Stimulated activated CD4-positive, alpha-beta T cell treated with anti-CD3 and anti-CD28 coated beads, Interleukin-12 subunit alpha, Interleukin-12 subunit beta, amount 100 ng/mL, for 24 hours (primary cell): ENCODE measurements at places on chromosomes 7 and 10.

DNA sequence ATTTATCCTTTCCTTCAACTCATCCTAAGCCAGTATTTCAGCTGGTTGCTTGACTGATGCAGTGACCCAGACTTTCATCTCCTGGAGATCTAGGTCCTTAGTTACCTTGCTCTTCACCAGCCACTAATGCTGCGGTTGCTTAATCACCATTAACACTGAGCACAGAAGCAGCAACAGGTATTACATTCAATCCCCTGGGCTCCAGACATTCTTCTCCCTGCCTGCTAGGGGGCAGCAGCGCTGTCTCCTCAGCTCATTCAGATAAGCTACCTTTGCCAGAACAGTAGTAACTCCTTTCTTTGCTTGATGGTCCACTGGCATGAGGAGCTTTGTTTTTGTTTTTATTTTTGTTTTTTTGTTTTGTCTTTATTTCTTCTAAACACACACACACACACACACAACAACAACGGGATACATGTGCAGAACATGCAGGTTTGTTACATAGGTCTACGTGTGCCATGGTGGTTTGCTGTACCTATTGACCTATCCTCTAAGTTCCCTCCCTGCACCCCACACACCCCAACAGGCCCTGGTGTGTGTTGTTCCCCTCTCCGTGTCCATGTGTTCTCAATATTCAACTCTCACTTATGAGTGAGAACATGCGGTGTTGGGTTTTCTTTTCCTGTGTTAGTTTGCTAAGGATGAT is 1043.2 kb upstream of the C7orf33 start:
- DNase-seq = no peak

DNA sequence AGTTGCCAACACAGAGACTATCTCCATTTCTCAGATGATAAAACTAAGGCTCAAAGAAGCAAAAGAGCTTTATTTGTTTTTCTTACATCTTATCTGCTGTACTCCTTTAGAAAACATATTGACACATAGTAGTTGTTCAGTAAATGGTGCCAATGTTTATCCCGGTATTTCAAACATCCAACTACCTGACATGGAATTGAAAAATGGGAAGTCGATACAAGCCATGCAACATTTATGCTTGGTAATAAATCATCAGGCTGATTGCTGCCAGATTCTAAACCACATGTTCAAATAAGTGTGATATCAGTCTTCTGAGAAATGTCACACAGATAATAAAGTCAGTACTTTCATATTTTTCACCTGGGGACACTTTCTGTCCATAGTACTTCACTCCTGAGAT is 65.8 kb upstream of the C10orf120 start:
- no peak for DNase-seq

- DNase-seq = no peak
Measured at GRCh38 chr10:7471720-7472367, 61.0 kb upstream of the SFMBT2 start.

DNA sequence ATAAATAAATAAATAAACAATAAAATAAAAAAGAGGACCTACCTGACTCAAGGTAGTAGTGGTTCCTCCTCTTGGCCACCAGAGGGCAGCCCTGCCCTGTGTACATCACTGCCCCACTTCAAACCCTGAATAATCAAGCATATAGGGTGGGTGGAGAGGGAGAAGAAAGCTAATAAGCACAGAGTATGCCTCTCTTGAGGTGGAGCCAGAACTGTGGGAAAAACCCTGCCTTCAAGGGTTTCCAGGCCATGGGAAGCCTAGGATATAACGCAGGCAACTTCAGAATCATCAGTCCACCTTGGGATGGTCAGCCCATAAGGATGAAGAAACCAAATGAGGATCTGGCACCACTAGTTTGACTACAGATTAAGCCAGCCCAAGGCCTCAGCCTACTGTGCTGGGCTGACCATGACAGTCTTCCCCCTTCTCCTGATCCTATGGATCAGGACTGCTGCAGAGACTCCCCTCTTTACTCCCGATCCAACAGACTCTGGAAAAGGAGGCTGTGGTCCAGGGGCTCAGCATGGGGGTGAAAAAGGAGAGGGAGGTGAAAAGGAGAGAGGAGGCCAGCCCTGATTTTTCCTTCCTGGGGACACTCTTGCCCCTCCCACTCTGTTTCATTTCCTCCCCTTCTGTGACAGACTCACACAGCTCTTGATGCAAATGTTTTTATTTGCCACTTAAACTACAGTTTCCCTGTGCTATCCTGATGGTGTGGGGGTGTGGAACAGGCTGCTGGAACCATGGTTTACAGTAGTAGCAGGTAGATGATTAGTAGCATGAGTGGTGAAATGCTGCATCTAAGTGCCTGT is 10.1 kb downstream of the AVPI1 start:
- DNase-seq = no peak

DNA sequence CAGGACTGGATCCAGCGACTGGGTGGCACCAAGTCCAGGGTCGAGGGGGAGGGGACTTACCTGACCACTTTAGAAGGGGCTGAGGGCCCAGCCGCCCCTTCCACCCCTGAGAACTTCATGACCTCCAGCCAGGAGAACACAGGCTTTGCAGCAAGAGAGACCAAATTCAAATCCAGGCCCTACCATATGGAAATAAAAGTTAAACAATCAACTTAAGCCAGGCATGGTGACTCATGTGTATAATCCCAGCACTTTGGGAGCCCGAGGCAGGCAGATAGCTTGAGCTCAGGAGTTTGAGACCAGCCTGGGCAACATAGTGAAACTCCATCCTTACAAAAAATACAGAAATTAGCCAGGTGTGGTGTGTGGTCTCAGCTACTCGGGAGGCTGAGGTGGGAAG is 61.9 kb downstream of the COL13A1 start:
- DNase-seq = no peak

- no peak for DNase-seq
Measured at GRCh38 chr10:19704544-19704943, 111.7 kb upstream of the PLXDC2 start.

DNA sequence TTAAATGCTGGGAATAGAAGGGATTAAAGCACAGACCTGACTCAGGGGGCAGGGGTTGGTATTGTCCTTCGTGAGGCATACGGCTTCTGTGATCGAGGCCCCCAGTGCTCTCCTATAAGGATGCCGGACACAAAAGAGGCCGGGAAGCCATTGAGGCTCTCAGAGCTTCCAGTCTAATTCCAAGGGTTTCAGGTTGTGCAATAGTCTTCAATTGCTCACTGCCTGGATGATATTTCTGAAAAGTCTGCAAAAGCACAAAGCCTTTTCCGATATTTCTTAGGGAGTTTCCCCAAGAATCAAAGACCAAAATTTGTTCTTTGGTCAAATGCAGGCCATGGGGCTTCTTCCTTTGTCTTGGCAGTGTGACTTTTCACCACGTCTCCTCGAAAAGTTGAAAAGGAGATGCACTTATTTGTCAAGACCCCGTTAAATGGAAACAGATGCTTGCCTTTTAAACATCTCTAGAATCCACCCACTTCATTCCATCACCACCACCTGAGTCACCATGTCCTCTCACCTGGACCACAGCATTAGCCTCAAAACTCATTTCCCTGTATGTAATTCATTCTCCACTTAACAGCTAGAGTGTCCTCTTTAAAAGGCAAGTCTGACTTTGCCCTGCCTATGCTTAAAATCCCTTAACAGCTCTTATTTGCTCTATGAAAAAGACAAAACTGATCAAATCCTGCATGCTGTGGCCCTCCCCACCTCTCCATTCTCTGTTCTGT is 134.8 kb upstream of the NAMPT start:
- no peak for DNase-seq

GRCh38 chr7:134941185-134941900 is 45.0 kb upstream of the AGBL3 start:
- no peak for DNase-seq

- no peak for DNase-seq
Measured at GRCh38 chr10:60809157-60809556, 30.9 kb downstream of the CDK1 start.

DNA sequence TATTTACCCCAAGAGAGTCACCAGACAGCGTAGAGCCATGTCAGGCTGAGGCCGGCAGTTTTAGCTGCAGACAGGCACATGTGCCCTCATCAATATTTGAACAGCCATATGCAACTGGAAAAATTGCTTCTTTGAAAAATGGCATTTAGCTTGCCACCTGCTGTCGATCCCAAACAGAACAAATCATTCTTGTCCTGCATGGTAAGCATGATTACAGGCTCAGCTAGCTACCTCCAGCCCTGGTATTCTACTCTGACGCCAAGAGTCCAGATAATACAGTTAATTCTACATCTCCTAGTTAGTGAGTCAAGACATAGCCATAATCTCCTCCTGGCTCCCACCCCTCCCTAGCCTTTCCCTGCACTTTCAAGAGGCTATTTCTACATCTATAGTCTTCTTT is 7.7 kb downstream of the CREB3L2 start:
- DNase-seq = no peak

DNA sequence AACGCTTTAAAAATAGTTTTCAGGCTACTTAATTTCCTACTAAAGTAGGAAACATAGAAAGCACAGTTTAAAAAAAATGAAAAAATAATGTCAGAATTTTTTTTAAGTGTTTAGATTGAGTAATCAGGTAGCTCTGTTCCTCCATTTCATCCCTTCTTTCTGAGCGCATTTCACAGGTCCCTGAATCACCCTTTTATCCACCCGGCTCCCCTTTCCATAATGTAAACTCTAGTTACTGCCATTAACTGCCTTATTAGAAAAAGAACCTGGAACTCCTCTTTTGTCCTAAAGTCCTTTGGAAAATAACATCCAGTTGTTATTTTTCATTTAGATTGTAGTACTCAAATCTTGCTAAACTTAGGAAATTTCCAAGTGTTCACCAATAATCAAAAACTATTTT is 5.8 kb downstream of the KCND2 start:
- no peak for DNase-seq

- no peak for DNase-seq
Measured at GRCh38 chr10:111856631-111857030, 326.9 kb downstream of the GPAM start.

GRCh38 chr7:69122953-69123352 is 475.3 kb upstream of the AUTS2 start:
- no peak for DNase-seq

GRCh38 chr7:91187061-91187460 is 77.2 kb upstream of the FZD1 start:
- DNase-seq = no peak

DNA sequence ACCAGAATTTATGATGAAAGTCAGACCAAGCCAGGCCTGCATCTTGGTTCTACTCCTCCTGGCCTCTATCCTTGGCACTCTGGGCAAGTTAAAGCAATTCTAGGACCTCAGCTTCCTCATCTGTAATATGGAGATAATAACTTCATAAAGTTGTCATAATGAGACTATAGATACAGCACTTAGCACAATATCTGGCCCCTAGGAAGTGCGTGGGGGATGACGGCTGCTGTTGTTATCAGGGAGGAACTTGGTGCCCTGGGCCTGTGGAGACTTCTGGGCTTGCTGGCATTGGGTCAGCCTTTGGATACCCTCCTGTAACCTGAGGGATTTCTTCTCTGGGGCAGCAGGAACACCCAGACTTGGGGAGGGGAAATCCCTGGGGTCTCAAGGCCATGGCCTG is 27.6 kb downstream of the PFKFB3 start:
- DNase-seq = no peak

DNA sequence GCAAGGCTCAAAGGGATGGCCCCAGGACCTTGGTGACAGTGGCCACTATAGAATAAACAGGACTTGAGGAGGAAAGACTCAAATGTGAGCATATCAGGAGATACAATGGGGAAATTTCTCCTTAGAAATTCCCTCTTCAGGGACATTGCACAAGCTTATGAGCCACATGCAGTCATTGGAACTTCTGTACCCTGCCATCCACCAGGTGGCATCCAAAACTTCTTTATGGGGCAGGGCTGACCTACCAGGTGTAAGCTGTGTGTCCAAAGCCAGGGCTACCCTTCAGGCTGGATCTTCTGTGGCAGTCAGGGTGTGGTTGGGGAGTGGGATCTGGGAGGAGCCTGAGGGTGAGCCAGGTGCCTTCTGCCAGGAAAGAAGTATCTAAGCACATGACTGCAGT is 36.6 kb upstream of the LRRC18 start:
- DNase-seq = no peak

DNA sequence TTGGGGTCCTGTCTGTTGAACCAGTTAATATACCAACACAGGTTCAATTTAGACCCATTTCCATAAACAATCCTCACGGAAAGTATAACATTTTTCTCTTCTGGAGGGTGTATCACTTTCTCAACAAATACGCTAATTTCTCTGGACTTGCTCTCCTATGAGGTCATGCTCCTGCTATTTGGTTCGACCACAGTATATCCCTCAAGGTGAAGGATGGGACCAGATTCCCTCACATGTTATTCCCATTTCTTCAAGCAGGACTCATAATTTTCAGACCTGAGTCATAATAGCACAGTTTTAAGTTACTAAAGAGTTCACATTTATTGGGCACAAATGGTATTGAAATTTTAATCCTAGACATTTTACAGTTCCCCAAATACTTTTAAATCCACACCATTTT is 57.2 kb downstream of the ADAM12 start:
- no peak for DNase-seq

- no peak for DNase-seq
Measured at GRCh38 chr10:70617798-70618568, 15.4 kb upstream of the PRF1 start.

DNA sequence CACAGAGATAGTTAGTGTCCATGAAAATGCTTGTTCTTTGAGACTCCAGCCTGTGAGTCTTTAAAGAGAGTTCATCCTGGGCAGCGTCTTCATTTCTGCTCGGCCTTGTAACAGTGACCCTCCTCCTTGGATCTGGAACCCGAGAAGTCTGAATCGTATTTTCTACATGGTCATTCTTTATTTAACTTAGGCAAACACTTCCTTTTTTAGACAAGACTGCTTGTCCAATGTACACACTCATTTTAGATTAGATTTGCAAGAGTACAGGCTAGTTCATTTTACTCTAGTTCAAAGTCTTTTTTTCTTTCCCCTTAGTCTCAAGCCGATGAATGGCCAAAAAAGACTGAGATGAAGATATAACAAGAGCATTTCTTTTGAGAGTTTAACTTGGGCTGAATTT is 133.5 kb downstream of the CHN2 start:
- no peak for DNase-seq
